Hindlimb muscle (tissue), 1 donor: ENCODE measurements at places on chromosomes 3 and 15. TPM values are rescaled to one million over a fixed set of nuclear protein-coding genes. Genes with fewer than 3 reads are reported as not detected.

The FEZF2 gene
- polyA plus RNA-seq: not detected

DNA sequence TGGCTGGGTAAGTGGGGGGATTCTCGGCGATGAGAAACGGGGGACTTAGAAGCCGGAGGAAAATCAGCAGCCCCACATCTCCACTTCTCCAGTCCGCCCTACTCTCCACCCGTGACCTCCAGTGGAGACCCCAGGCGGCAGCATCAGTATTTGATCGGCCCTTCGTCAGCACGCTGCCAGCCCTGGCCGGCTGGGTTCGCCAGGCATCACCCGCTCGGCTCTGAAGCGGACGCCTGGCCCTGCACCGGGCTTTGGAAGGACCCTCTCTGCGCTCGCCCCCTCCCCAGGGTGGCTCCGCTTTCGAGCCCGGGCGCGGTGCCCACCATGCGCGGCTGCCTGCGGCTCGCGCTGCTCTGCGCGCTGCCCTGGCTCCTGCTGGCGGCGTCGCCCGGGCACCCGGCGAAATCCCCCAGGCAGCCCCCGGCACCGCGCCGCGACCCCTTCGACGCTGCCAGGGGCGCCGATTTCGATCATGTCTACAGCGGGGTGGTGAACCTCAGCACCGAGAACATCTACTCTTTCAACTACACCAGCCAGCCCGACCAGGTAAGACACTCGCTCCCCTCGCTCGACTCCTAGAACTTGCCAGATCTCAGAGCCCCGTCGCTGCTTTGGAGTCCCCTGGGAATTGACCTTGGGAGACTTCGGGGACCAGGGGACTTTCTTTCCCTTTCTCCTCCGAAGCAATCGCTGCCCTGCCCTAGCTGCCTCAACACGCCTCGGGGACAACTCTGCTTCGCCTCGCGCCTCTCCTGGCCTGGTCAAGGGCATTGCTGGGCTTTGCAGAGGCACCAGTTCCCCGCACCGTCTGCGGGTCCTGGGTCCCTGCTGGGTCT lies 561 bp downstream of the SIDT1 start:
- no peak for DNase-seq

The SGO1 gene
- 4.1 TPM for polyA plus RNA-seq

DNA sequence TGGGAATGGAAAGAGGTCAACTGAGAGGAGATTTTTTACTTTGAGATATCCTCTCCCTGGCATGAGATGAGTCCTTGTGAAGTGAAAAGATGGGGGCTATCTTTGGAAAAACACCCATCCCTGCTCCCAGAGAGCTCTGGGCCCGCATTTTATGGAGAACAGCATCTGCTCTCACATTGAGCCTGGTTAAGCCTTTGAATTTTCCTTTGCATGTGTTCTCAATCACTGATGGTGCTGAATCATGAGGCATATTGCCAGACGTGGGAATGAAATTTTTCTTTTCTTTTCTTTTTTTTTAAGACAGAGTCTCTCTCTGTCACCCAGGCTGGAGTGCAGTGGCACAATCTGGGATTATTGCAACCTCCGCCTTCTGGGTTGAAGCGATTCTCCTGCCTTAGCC lies 24.4 kb downstream of the TMEM45A start:
- no peak for DNase-seq

DNA sequence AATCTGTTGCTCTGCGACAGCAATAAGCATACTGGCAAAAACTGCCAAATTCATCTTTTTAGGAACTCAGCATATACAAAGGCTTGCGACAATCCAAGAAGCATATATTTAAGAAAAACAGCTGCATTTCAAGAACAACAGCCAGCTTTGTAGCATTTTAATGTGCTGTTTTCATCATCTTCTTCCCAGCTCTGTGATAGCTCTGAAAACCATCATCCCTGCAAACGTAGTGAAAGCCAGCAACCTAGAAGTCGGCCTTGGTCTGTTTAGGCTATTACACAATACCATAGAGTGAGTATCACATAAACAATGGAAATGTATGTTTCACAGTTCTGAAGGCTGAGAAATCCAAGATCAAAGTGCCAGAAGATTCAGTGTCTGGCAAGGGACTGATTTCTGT lies 187.5 kb downstream of the NAALADL2 start:
- peak; percentile 34 for DNase-seq

The FAM107A gene
- 0.93 TPM for polyA plus RNA-seq

DNA sequence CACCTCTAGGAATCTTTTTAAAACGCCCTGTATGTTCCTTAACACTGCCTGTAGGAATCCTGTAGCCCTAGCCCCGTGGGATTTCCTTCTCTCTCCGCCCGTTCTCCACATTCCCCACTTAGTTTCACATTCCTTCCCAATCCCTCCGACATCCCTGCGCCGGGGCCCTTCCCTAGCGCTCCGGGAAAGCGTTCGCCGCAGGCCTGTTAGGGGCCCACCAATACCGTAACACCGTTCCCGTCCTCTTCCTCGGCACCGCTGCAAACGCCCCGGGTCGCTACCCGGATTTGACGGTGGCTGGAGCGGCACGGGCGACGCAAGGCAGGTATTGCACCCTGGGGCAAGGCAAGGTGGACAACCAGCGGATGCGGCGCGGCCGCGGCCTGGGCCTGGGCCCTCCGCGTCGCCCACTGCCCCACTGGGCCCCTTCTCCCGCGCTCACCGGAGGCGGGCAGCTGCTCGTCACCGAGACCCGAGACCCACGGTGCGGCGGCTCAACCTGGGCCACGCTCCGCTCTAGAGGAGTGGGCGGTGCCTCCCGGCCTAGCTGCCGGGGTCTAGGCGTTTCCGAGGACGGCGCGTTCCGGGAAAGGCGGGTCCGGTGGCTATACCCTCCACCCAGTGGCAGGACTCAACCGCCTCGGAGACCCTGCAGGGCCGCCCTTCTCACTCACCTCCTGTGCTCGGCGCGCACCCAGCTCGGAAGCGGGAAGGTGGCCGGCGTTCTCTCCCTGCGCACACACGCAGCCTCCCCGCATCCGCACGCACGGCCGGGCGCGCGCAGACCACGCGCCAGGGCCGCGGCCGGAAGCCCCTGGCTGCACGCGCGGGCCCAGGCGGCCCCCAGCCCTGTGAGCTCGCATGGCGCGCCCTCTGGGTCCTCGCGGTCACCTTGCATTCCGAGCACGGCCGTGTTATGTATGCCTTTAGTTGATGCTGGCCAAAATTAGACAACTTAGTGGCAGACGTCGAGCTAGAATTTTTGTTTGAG lies at the start of gene B3GALNT1:
Gene B3GALNT1, minus strand, starts transcription at position 789 of the 991 bp plus-strand sequence. CDS start 18,595 bp downstream, outside the sequence.
- DNase-seq: peak; percentile 71

- no peak for DNase-seq
These were observed 25.6 kb downstream of the CPNE4 start for GRCh38 chr3:132009241-132009640.

DNA sequence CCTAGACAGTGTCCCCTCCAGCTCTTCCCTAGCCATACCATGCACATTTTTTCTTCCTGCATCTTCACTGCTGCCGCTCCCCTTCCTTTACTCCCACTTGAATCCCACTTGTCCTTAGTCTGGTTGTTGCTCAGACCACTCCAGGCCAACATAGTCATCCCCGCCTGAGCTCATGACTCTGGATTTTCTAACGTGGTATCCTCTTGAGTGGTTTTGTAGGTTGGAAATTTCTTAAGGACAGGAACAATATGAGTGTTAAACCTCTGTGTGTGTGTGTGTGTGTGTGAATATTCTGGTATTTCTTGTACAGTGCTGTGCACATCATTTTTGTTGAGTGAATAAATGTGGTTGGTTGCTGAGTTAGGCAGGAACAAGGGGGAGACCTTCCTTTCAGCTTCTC lies 3.1 kb downstream of the BAHD1 start:
- no peak for DNase-seq

The HTR3E gene
- polyA plus RNA-seq: 0.14 TPM

DNA sequence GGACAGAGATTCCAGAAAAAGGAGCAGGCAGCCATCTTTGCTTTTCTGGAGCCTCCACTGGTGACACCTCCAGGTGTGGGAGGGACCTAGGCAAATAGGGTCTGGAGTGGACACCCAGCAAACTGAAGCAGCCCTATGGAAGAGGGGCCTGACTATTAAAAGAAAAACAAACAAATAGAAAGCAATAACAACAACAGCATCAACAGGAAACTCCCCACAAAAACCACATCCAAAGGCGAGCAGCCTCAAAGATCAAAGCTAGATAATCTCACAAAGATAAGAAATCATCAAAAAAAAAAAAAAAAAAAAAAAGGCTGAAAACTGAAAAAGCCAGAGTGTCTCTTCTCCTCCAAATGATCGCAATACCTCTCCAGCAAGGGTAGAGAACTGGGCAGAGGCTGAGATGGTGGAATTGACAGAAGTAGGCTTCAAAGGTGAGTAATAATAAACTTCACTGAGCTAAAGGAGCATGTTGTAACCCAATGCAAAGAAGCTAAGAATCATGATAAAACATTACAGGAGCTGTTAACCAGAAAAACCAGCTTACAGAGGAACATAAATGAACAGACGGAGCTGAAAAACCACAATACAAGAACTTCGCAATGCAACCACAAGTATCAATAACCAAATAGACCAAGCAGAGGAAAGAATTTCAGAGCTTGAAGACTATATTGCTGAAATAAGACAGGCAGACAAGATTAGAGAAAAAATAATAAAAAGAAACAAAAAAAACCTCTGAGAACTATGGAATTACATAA lies 225.4 kb downstream of the CTNNB1 start:
- no peak for DNase-seq

The MRPS25 gene
- 53.5 TPM for polyA plus RNA-seq

The SKOR1 gene
- polyA plus RNA-seq: 0.67 TPM

DNA sequence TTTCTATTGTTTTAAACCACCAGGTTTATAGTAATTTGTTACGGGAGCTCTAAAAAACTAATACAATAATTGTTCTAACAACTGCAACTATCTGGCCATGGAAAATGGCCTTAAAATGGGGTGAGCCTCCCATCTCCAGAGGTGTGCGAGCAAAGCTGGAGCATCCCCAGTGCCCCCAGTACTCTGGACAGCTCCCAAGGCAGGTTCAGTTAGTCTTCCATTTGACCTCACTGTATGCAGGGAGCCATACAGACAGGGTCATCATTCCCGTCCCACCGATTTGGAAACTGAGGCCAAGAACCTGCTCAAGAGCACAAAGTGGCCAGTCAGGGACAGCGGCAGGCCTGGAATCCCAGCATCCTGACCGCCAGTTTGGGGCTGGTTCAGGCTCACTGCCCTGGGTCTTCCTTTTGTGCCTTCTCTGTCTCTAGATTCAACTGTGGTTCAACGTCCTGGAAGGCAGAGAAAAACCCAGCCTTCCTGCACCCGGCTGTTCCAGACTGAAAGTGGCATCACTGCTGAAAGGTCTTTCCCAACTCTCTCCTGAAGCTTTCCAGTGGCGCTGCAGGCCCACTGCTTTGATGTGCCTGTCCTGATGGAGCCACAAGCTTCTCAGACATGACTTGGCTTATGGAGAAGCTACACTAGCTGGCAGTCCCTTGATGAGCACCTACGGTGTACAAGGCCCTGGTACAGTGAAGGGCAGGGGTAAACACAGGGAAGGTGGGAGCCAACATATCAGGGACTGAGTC lies 76.6 kb upstream of the LINGO1 start:
- no peak for DNase-seq

The PCOLCE2 gene
- 1.0 TPM for polyA plus RNA-seq

- peak; percentile 56 for DNase-seq
These were observed 151.7 kb upstream of the KCNMB2 start for GRCh38 chr3:178384321-178385230.

DNA sequence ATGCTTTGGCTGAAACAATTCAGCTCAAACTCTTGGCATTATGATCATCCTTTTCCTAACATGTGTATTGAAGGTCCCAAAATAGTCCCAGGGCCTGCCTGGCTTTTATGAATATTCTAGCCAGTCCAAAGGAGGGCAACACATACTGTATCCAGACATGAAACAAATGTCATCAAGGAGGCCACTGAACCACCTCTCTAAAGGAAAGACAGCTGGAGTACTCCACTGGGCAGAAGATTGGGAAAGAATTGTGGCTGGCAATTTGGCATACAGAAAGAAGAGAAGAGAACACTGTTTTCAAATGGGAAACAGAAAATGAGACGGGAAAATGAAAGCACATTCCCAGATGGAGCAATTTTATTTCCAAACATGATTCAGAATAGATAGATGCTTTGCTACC lies 80.6 kb downstream of the NCEH1 start:
- DNase-seq: peak; percentile 36

The PLSCR2 gene
- not detected for polyA plus RNA-seq

The FOXB1 gene
- polyA plus RNA-seq: not detected

The NR2F2 gene
- 64.7 TPM for polyA plus RNA-seq

GRCh38 chr15:45402955-45403877 lies 24.9 kb upstream of the GATM start:
- DNase-seq: peak; percentile 22
